ENCODE measurements at places on chromosomes 7 and 10. TPM values are rescaled to one million over a fixed set of nuclear protein-coding genes. Genes with fewer than 3 reads are reported as not detected.

The ADGRA1 gene
- 1.3 TPM for total RNA-seq

The CLDN3 gene
- 43.8 TPM for total RNA-seq

The CALY gene
- total RNA-seq, result not detected

The TNS3 gene
- total RNA-seq, result 120 TPM

The MEPCE gene
- total RNA-seq, result 25.6 TPM

The SPAM1 gene
- not detected for total RNA-seq

The CCDC146 gene
- total RNA-seq, result 29.6 TPM

The LBX1 gene
- total RNA-seq, result not detected

The SH2D4B gene
- total RNA-seq, result 0.28 TPM

The COL28A1 gene
- total RNA-seq, result 10.2 TPM

The ATP5MK gene
- total RNA-seq, result 38.6 TPM

The ZNF722 gene
- total RNA-seq, result not detected

The TAS2R16 gene
- not detected for total RNA-seq

DNA sequence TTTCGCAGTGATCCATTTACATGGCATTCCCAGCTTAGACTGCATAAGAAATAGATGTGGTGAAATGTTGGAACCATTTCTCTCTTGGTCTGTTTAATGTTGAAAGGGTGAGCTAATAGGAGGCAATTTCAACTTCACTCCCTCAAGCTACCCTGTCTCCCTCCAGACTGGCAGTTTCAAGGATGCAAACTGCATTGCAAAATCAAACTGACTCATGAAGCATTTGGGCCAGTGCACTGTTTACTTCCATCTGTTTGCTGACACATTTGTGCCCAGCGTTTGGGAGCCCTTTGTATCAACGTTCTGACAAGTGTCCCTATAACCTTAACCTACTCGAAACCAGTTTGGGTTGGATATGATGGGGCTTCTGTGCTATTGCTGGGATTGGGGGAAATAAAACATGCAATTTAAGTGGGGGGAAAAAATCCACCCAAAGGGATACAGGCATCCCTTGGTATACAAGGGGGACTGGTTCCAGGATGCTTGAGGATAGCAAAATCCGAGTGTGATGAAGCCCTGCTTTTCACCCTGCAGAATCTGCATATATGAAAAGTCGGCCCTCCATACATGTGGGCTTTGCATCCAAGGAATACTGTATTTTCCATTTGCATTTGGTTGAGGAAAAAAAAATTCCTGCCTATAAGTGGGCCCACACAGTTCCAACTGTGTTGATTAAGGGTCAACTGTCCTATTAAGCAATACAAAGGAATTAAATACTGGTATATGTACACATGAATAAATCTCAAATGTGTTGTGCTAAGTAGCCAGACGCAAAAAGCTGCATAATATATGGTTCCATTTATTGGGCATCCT lies 15.6 kb downstream of the RHEB start:
- H3K27me3 ChIP-seq, result no peaks in the 10 kb centered on the region
- no peak for DNase-seq
- peak overlapping the region; percentile 24 for H3K27ac ChIP-seq
- no peak overlapping the region for H3K4me3 ChIP-seq
- H3K36me3 ChIP-seq, result no peaks in the 10 kb centered on the region

GRCh38 chr10:10094691-10095090 lies 923.0 kb upstream of the CELF2 start:
- no peak for DNase-seq
- no peaks in the 10 kb centered on the region for H3K27me3 ChIP-seq
- H3K27ac ChIP-seq, result no peak overlapping the region
- H3K4me3 ChIP-seq, result no peak overlapping the region
- no peaks in the 10 kb centered on the region for H3K36me3 ChIP-seq

DNA sequence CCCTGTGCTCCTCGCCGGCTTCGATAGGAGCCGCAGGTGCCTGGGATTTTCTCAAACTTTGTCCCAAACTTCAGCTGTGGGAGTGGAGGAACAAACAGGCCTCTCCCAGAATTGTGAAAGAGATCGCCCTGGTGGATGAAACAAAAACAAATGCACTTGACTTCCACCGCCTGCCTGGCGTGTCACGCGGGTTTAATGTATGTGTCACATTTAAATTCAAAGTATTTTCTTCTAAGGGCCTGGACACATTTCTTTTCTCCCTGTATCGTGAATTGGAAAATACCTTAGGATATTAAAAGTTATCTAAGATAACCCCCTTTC lies 694 bp upstream of the WASL start:
- no peaks in the 10 kb centered on the region for H3K27me3 ChIP-seq
- peak overlapping the region; percentile 63 for H3K4me3 ChIP-seq
- H3K4me1 ChIP-seq, result no peaks in the 10 kb centered on the region
- H3K27ac ChIP-seq, result peak overlapping the region; percentile 96

DNA sequence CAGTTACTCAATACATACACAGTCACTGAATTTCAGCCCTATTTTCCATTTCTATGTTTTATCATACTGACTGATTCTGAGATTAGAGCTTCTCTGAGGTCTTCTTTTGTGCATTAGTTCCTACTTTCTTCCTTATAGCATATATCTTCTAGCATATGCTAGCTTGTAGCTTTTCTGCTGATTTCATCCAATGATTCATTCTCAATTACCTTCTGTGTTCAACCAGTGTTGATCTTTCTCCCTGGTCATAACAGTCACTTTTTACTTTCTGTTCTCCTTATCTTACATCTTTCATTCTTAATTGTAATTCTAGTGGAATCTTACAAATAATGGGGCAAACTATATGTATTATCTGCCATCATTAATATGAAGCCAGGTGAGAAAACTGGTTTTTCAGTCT lies 159.5 kb upstream of the HGF start:
- no peak overlapping the region for H3K4me3 ChIP-seq
- no peaks in the 10 kb centered on the region for H3K4me1 ChIP-seq
- H3K27me3 ChIP-seq, result no peaks in the 10 kb centered on the region
- H3K27ac ChIP-seq, result no peak overlapping the region

DNA sequence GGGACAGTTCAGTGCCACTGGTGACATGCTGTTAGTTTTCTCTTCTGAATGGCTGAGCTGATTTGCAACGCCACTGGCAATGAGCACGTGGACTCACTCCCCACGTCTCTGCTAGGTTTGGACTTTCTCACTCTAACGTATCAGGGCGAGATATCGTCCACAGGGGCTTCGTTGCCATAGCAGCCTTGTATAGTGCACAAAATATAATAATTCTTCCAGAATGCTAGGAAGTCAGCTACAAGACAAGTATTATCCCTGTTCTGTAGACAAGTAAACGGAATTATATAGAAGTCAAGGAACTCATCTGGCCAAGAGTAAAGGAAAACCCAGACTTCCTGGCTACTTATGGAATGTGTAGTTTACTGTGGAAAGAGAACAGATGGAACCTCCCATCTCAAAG lies 226.8 kb downstream of the ARHGAP21 start:
- peaks cover 5% of the 10 kb centered on the region for H3K36me3 ChIP-seq
- H3K4me3 ChIP-seq, result no peak overlapping the region
- H3K4me1 ChIP-seq, result no peaks in the 10 kb centered on the region
- no peaks in the 10 kb centered on the region for H3K27me3 ChIP-seq

GRCh38 chr10:101748496-101748895 lies 27.4 kb downstream of the FGF8 start:
- no peak overlapping the region for H3K4me3 ChIP-seq
- H3K27me3 ChIP-seq, result no peaks in the 10 kb centered on the region
- no peaks in the 10 kb centered on the region for H3K36me3 ChIP-seq
- no peak for DNase-seq
- no peak overlapping the region for H3K27ac ChIP-seq

GRCh38 chr10:47323636-47324296 lies 1.5 kb downstream of the GDF2 start:
- no peak overlapping the region for H3K27ac ChIP-seq
- H3K36me3 ChIP-seq, result no peaks in the 10 kb centered on the region
- no peak overlapping the region for H3K4me3 ChIP-seq
- H3K4me1 ChIP-seq, result peaks cover 8% of the 10 kb centered on the region

GRCh38 chr10:58479045-58479444 lies 33.6 kb upstream of the BICC1 start:
- no peak overlapping the region for H3K4me3 ChIP-seq
- H3K27me3 ChIP-seq, result no peaks in the 10 kb centered on the region
- no peak overlapping the region for H3K27ac ChIP-seq
- no peak for DNase-seq

GRCh38 chr7:7671361-7671760 lies 30.8 kb downstream of the UMAD1 start:
- no peaks in the 10 kb centered on the region for H3K36me3 ChIP-seq
- H3K4me1 ChIP-seq, result no peaks in the 10 kb centered on the region
- H3K27ac ChIP-seq, result no peak overlapping the region
- H3K4me3 ChIP-seq, result no peak overlapping the region
- no peaks in the 10 kb centered on the region for H3K27me3 ChIP-seq
- DNase-seq, result no peak

- no peak overlapping the region for H3K27ac ChIP-seq
- H3K27me3 ChIP-seq, result no peaks in the 10 kb centered on the region
- no peak for DNase-seq
- H3K36me3 ChIP-seq, result no peaks in the 10 kb centered on the region
- no peak overlapping the region for H3K4me3 ChIP-seq
- H3K4me1 ChIP-seq, result peaks cover 1% of the 10 kb centered on the region
Observed at GRCh38 chr7:117041822-117042221, 88.5 kb downstream of the ST7 start.

GRCh38 chr10:122492999-122493481 lies 31.7 kb downstream of the HTRA1 start:
- H3K27me3 ChIP-seq, result no peaks in the 10 kb centered on the region
- no peak overlapping the region for H3K4me3 ChIP-seq
- peak; percentile 50 for DNase-seq
- peaks cover 9% of the 10 kb centered on the region for H3K4me1 ChIP-seq
- H3K36me3 ChIP-seq, result no peaks in the 10 kb centered on the region
- no peak overlapping the region for H3K27ac ChIP-seq

DNA sequence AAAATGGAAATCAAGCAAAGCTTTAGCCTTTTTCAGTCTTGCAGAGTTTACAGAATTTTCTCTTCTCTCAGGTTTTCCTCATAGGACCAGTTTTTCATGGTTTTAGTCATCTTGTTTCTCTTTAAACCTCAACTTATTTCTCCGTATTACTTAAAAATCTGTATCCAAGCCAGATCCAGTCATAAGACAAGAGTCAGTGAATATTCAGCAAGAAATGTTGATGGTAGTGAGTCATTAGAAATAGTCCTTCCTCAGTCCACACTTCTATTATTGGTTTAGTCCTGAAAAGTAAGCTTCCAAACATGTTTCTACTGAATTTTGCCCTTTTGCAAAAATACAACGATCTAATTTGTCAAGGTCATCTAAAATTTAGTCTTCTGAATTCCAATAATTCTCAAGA lies 107.0 kb downstream of the VIM start:
- no peaks in the 10 kb centered on the region for H3K27me3 ChIP-seq
- peaks cover 3% of the 10 kb centered on the region for H3K4me1 ChIP-seq
- no peak overlapping the region for H3K4me3 ChIP-seq
- no peaks in the 10 kb centered on the region for H3K36me3 ChIP-seq
- no peak for DNase-seq

DNA sequence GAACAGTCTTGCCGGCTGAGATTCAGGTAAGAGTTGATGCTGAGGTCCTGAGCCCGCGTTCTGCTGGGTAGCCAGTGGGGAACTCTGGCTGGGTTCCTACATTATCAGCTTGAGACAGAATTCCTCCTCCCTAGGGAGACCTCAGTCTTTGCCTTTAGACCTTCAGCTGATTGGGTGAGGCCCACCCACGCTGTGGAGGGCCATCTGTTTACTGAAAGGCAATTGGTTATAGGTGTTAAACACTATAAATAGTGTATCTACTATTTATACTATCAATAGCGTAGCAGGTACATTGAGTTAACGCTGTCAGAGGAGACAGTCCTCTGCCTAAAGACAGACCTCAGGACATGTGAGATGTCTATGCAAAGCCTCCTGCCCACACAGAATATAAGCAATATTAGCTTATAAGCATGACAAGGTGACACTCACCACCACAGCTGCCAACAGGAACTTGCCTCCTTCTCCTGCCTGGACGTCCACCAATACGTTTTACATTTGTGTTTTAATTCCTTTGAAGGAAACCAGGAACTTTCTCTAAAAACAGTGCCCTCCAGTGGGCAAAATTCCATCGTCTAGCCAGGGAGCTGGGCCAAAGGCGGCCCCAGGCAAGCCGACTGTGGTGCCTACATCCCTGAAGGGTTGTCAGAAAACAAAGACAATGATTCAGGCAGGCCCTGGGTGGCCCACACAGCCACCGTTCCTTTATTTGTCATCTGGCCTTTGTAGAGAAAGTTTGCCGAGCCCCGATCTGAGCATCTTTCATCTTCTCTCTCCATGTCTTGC lies 58.8 kb downstream of the INSIG1 start:
- H3K4me1 ChIP-seq, result no peaks in the 10 kb centered on the region
- no peak overlapping the region for H3K4me3 ChIP-seq
- H3K27me3 ChIP-seq, result peaks cover 51% of the 10 kb centered on the region
- H3K27ac ChIP-seq, result no peak overlapping the region
- peak; percentile 35 for DNase-seq

DNA sequence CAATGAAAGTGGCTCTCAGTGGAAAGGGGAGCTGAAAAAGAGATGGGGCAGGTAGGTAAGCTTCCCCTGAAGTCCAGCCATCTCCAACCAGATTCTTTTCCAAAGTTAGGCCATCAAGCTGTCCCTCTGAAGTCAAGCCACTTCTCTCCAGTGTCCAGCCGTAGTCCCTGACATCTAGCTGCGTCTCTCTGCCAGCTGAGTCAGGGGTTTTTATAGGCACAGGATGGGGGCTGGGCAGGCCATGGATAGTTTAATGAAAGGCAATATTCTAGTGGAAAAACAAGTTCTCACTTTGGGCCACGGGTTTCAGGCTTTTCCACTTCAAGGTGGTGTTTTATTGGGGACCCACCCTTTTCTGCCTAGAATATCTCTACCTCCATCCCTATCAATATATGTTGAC lies 36.8 kb downstream of the AVL9 start:
- H3K4me3 ChIP-seq, result no peak overlapping the region
- no peaks in the 10 kb centered on the region for H3K36me3 ChIP-seq
- peaks cover 11% of the 10 kb centered on the region for H3K4me1 ChIP-seq
- no peak for DNase-seq
- H3K27me3 ChIP-seq, result no peaks in the 10 kb centered on the region

- H3K36me3 ChIP-seq, result peaks cover 12% of the 10 kb centered on the region
- DNase-seq, result no peak
Observed at GRCh38 chr10:109895848-109896247, 27.5 kb downstream of the XPNPEP1 start.

DNA sequence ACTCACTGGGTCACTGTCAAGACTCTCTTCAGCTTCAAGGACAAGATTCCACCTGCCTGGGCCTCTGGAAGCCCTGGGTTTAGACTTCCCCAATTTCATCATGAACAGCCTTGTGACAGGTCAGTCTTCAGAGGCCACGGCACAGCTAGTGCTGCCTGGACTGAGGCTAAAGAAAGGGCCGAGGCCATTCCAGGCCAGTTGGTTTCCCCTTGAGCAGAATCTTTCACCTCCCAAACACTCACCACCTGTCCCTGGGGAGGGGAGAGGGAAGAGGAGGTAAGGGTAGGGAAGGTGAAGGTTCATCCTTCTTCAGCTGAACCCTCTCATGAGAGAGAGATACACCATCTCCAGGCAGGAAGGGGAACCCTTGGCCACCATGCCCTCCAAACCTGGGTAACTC lies 24.3 kb downstream of the HSPA12A start:
- no peaks in the 10 kb centered on the region for H3K36me3 ChIP-seq
- no peak overlapping the region for H3K4me3 ChIP-seq
- H3K27me3 ChIP-seq, result no peaks in the 10 kb centered on the region
- H3K27ac ChIP-seq, result no peak overlapping the region
- H3K4me1 ChIP-seq, result peaks cover 19% of the 10 kb centered on the region
- no peak for DNase-seq

GRCh38 chr7:127081539-127081938 lies 171.2 kb downstream of the GRM8 start:
- no peak for DNase-seq
- no peak overlapping the region for H3K27ac ChIP-seq
- no peaks in the 10 kb centered on the region for H3K27me3 ChIP-seq
- H3K36me3 ChIP-seq, result no peaks in the 10 kb centered on the region

- peaks cover 3% of the 10 kb centered on the region for H3K4me1 ChIP-seq
- no peak for DNase-seq
- H3K27ac ChIP-seq, result no peak overlapping the region
- no peaks in the 10 kb centered on the region for H3K27me3 ChIP-seq
Observed at GRCh38 chr7:105337529-105337928, 51.2 kb downstream of the SRPK2 start.
